ENCODE measurements at places on chromosomes 6 and 20.

DNA sequence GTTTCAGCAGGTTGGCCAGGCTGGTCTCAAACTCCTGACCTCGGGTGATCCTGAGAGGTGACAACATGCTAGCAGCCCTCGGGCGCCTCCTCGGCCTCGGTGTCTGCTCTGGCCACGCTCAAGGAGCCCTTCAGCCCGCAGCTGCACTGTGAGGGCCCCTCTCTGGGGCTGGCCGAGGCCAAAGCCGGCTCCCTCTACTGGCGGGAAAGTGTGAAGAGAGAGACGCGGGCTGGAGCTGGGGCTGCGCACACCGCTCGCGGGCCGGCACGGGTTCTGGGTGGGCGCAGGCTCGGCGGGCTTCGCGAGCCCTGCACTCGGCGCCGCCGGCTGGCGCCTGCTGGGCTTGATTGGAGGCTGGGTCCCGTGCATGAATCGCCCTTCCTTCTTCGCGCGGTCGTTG lies 80.8 kb upstream of the RBM24 start:
- DNase-seq, result no peak

GRCh38 chr6:143037470-143037869 lies 23.2 kb upstream of the AIG1 start:
- no peak for DNase-seq

DNA sequence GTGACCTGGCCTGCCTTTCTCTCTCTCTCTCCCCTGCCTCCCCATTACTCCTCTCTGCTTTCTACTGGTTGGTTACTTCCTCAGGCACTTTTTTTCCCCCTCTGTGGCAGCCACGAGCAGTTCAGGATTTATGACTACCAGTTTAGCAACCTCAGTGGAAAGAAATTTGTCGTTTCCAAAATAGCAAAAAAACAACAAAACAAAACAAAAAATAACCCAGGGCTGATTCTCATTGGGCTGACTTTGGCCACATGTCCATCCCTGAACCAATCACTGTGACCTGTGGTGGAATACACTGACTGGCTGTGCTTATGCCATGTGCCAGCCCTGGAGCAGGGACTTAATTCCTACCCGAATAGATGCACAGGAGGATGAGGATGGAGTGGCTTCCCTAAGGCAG lies 137.4 kb downstream of the TFAP2C start:
- no peak for DNase-seq

DNA sequence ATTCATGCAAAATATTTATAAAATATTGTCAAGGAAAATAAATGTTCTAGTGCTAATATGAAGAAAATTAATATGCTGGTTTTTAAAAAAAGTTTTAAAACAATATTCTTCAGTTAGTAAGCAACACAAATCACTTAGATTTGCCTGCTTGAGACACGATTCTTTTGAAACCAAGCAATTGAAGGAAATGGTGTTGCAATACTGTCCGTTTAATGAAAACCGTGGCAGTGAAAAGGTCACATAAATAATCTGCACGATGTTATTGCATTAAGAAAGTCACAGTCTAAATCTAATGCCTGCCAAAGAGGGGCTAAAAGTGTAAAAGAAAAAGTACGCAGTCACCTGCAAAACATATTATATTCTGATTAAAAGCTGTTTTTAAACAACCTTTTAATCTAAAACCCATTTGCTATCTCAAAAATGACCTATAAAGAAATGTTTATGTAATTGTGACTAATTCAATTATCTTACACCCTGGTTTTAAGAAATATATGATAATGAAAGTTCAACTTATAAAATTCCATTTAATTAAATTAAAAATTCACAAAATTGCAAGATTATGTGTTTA lies 143.0 kb downstream of the GMDS start:
- DNase-seq, result no peak

- no peak for DNase-seq
Measured at GRCh38 chr6:93580446-93580845, 161.1 kb upstream of the EPHA7 start.

DNA sequence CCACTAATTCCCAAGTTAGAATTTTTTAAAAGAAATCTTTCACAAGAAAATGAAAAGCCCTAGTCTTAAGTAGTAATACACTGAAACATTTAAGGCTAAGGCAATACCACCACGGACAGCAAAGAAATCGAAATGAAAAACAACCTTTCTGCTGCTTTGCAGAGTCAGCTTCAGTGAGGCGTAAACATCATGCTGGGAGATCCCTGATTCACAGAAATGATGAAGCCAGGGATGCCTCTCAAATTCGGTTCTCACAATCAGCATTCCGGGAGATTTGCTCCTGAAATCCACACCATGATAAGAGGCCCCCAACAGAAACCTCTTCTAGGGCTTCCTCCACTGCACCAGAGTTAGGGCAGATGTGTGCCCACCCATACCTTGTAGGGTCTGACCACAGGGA lies 18.6 kb downstream of the RRBP1 start:
- DNase-seq, result no peak

GRCh38 chr20:49724408-49725223 lies 10.9 kb upstream of the B4GALT5 start:
- DNase-seq, result no peak

- DNase-seq, result no peak
Measured at GRCh38 chr6:54284161-54284860, 23.9 kb upstream of the TINAG start.

DNA sequence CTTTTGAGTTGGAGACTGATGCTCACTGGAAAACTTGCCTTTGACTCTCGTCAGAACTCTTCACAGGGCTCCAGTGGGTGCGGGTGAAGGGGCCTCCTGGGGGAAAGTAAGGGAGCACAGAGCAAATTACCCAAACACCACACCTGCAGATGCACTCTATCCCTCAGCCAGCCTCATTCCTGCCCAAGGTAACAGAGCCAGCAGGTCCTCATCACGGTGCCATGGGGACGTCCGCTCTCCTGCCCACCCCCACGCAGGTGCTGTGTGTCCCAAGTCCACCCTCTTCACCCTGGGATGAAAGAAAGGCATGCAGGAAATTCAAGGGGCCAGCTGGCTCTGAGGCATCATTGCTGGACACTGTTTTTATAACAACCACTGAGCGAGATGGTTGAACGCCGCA lies 269.0 kb downstream of the SMOC2 start:
- no peak for DNase-seq

DNA sequence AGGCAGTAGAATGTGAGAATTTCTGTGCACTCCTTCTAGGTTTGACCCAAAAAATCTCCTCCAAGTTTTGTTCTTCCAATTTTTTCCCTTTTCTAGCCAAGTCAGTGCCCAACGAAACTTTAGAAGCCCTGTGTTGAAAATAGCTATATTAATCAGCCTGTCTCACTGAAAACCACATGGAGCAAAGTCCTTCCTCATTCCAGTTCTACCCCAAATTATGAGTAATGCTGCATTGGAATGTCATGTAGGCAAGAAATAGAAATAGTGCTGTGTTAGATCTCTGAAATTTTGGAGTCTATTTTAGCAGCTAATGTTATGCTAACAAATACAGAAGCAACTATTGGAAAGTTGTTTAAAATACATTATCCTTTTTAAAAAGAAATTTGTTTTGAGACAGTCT lies 725.5 kb downstream of the TBC1D32 start:
- DNase-seq, result no peak

- no peak for DNase-seq
Measured at GRCh38 chr6:158655569-158656450, 6.0 kb downstream of the SYTL3 start.

- DNase-seq, result no peak
Measured at GRCh38 chr20:48609491-48609978, 218.3 kb downstream of the PREX1 start.

DNA sequence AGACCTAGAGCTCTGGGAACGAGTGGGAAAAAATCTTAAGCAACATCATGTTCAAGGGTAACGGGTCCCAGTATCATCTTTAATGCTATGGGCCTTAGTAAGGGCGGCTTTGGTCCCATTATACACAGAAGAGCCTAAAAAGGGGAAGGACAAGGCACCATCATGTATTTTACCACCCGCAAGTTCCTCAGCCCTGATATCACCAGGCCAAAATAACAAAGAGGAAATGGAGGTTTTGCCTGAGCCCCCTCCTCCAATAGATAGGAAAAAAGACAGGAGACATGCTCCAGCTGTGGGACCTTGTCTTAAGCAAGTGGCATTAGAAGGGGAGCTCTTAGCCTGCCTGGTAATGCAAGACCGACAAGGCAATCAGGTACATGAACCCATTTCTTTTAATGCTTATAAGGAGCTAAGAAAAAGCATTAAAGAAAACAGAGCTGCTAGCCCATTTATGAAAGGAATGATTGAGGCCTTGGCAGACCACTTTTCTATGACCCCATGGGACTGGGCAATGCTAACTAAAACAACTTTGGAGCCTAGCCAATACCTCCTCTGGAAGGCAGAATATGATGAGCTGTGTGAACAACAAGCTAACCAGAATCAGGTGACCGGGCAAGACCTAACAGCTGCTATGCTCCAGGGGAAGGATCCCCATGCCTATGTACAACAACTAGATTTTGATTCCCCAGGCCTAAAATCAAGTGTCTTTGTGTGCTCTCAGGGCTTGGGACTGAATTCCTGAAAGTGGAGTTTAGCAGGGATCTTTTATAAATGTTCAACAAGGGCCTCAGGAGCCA lies 23.2 kb downstream of the HLA-DPA1 start:
- DNase-seq, result no peak

DNA sequence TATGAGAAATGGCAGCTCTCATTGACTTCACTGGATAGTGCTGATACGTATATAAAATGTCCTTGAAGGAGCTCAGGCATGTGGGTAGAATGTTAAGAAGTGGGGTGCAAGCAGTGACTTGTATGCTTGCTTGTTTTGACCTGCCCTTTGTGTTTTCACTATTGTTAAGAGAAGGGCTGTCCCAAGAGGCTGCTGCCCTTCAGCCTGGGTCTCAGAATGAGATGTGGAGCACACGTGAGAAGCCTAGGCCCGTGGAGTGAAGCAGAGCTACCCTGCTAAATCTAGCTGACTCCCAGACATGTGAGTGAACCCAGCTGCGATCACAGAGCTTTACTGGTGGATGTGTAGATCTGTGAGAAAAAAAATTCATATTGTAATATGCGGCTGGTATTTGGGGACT lies 305.3 kb upstream of the RGS17 start:
- no peak for DNase-seq

DNA sequence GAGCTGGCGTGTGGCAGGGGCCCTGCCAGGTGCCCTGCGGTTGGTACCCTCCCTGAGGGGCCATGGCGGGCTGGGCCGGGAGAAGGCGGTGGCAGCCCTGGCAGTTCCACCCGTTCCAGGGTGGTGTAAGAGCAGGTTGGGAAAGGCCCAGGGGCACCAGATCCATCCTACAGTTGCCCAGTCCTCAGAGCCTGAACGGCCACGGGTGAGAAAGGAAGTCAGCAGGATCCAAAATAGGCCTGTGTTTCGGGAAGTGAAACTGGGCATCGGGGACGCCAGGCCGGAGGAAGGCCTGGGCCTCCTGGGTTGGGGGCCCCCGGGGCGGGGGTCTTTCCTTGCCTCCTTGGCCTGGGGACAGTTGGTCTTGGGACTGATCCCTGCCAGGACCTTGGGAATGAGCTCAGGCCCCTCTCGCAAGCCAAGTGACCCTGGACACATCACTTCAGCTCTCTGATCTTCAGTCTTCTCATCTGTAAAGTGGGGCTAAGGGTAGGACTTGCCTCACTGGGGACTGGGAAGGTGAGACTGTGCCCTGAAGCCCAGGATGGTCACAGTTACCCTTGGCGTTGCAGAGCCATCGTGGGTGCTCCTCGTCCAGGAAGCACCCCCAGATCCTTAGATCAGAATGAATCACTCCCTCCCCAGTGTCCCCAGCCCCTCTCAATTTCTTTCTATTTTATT lies 18.1 kb upstream of the NOL4L start:
- no peak for DNase-seq

DNA sequence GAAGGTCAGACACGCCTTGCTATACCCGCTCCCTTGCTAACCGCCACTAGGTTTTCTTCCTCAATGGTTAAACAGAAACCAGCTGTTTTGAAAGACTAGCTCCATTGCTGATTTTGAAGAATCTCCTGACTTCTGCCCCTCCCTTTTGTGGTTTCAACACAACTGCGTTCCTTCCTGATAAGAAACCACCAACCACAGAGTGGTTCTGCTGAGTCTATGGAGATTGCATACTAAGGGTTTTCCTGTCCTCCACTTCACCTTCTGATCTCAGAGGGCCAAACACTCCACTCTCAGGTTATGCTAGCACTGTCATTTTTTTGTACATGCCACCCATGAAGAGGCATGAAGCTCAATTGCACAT lies 207.9 kb downstream of the MYLK4 start:
- peak; percentile 58 for DNase-seq

- no peak for DNase-seq
Measured at GRCh38 chr6:117602899-117603588, 733 bp upstream of the GOPC start.

DNA sequence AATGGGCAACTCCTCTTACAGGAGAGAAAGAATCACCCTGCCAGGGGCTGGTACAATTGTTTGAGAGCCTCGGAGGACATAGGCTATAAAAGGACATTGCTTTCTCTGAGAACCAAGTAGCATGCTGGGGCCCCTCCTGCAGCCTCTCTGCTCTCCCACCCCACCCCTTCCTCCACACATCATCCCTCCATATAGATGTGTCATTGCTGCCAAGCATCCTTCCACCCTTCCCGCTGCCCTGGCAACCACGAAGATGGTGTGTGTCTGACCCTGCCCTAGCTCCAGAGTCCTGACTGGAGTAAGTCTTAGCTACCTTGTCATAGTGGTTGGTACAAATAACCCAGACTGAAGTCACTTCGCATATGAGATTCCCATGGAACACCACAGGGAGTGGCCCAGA lies 129.7 kb downstream of the SNX5 start:
- no peak for DNase-seq

DNA sequence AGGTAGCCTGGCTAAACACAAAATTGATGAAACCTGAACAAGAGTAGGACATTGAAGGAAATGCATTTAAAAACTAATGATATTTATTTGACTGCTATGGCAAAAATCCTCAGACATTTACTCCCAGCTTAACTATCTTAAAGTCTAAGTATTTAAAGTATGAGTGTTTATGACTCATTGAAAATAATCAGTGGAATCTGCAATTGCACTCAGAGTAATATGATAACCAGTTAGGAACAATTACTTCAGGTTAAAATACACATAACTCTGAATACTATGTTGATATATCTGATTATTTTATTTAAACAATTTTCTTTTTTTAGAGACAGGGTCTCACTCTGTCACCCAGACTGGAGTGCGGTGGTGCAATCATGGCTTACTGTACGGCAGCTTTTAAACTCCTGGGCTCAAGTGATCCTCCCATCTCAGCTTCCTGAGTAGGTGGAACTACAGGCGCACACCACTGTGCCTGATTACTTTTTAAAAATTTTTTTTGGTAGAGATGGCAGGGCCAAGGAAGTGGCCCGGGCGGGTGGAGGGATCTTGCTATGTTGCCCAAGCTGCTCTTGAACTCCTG lies 43.9 kb downstream of the FILIP1 start:
- DNase-seq, result no peak

- no peak for DNase-seq
Measured at GRCh38 chr6:41135062-41135832, 18.9 kb downstream of the TREML1 start.

GRCh38 chr6:75115481-75115880 lies 90.4 kb downstream of the COL12A1 start:
- no peak for DNase-seq

- no peak for DNase-seq
Measured at GRCh38 chr6:40955178-40955545, 83.9 kb downstream of the UNC5CL start.
